ENCODE measurements at places on chromosomes 16 and 17.

- no peak for DNase-seq
Observed at GRCh38 chr16:76906552-76906951, 284.4 kb upstream of the MON1B start.

DNA sequence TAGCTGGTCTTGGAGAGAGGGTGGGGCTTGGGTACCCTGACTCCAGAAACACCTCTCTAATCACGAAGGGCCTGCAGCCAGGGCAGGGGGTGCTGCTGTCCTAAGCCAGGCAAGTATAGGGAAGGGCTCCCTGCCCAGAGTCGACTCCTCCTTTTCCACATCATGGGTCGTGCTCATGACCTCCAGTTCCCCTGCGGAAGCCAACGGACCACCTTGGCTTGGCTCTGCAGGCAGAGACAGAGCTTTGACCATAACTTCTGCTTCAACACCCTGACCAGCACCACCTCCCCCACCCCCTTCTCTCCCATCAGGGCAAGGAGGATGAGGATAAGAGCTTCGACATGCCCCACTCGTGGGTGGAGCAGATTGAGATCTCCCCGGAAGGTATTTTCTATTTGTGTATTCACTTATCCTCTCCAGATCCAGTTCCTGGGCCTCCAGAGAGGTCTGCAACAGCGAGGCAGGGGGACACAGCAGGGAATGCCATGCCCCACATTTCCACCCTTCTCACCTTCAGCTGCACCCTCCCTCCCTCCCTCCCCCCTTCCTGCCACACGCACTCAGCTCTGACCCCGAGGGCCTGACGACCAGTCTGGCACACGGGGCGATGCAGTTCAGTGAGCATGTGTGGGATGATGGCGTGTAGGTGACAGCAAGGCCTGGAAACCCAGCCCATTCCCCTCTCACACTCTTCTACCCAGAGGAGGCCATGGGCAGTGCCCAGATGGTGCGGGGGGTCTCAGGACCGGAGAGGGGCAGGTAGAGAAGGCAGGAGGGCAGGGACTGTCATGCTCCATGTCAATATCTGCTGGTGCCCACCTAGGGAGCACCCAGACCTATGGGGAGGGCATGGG is 14.0 kb upstream of the KATNB1 start:
- DNase-seq, result no peak

- DNase-seq, result no peak
Observed at GRCh38 chr16:61007694-61008093, 1028.5 kb downstream of the CDH8 start.

DNA sequence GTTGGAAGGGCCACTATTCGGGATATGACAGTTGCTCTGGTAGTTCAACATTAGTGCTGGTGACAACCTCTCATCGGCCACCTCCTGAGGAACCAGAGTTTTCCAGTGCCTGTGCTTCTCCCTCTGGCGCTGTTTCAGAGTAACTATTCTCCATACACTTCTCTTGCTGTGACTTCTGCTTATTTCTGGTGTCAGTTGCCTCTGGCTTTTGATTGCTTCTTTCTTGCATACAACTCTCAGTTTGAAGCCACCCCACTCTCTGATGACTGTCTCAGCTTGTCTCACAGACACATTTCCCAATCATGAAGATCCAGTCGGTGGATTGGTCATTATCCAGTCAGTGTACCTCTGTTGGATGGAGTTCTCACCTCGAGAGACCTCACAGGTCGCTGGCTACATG is 3.4 kb upstream of the TM4SF5 start:
- no peak for DNase-seq

DNA sequence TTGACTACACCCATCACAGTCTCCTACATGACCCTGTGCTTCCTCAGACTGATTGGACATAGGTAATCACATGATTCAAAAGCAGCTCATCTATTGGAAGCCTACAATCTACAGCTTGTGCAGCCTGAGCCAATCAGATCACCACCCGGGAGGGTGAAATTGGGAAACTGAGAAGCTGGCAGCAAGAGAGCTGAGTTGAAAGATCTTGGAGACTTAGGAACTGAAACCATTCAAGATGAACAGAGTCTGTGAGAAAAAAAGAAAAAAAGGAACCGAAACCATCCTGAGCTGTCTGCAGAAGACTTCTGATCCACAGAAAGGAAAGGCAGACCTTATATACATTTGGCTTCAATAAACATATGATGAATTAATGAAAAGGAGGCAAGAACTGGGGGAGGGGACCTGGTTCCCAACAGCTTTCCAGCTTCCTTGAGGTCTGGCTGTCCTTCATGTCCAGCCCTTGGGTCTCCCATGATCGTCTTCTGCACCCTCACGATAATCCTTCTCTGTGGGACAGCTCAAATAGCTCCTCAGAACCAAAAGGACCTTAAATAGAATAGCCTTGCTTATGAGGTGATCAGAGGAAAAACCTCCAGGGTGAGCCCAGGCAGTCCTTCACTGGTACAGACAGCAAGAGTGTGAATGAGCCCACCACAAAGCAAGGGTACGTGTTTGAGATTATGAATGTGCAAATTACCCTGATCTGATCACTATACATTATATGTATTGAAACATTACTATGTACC is 32.6 kb downstream of the PLXDC1 start:
- DNase-seq, result no peak

- DNase-seq, result no peak
Observed at GRCh38 chr17:49277638-49278037, 47.1 kb upstream of the PHOSPHO1 start.

DNA sequence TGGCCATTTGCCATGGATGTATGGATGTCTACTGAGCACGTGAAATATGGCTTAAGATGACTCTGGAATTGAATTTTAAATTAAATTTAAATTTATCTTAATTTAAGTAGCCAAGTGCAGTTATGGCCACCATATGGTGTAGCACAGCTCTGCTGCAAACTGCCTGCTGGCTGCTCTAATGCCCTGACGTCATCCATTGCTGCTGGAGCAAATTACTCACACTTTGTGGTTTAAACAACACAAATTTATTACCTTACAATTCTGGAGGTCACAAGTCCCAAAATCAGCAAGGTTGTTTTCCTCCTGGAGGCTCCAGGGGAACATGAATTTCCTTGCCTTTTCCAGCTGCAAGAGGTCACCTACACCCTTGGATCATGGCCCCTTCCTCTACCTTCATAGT is 679.3 kb upstream of the EEF2KMT start:
- DNase-seq, result no peak

DNA sequence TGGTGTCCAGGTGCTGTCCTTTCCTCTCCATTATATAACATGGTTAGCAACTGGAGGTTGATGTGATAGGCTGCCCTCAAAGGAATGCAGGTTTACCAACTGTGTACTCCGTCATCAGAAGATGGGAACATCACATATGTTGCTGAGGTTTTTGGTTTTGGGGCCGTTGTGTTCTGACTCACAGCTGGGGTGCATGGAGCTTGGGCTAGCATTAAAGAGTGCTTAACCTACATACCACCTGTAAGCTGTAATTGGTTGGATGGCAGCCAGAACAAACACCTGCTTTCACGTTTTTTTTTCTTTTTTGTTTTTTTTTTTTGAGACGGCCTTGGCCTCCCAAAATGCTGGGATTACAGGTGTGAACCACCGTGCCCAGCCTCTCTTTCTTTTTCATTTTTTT is 20.9 kb downstream of the TMEM11 start:
- no peak for DNase-seq

GRCh38 chr17:16980813-16981731 is 9.2 kb upstream of the TNFRSF13B start:
- DNase-seq, result no peak

GRCh38 chr16:79609861-79610260 is 9.3 kb upstream of the MAF start:
- no peak for DNase-seq

GRCh38 chr16:53991754-53992378 is 287.9 kb downstream of the FTO start:
- DNase-seq, result no peak

- peak; percentile 58 for DNase-seq
Observed at GRCh38 chr16:89722392-89723278, 1.3 kb downstream of the ZNF276 start.

DNA sequence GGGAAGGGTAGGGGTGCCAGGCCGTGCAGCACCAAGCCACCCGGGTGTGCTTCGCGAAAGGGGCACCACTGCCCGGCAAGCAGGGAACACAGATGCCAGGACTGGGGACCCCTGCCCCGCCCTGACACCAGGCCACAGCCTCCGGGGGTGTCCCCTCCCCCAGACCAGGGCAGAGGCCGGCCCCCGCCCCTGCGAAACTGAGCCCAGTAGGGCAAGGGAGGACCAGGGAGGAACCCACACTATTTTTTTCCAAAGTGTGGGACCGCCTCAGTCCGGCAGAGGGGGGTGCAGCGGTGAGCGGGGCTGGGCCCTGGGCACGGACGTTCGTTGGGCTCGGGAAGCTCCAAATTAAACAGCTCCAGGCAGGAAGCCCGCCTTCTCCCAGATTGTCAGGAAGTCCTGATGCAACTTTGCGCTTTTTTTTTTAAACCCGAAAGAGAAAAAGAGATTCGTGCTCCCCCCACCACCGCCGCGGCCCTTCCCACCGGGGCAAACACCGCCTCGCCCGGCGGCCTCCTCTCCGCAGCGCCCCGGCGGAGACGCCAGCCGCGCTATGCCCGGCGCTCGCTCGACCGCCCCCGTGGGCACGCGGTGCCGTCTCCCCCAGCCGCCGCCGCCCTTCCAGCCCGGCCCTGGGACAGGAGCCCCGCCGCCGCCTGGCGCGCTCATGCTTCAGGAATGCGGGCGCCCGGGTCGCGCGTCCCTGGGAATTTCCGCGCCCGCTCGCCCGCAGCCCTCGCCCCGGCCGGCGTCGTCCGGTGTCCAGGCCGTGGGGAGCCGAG is 755 bp downstream of the PIEZO1 start:
- DNase-seq, result no peak

- no peak for DNase-seq
Observed at GRCh38 chr16:56801762-56802161, 63.2 kb upstream of the SLC12A3 start.

GRCh38 chr17:72898725-72899124 is 193.8 kb downstream of the SLC39A11 start:
- no peak for DNase-seq

DNA sequence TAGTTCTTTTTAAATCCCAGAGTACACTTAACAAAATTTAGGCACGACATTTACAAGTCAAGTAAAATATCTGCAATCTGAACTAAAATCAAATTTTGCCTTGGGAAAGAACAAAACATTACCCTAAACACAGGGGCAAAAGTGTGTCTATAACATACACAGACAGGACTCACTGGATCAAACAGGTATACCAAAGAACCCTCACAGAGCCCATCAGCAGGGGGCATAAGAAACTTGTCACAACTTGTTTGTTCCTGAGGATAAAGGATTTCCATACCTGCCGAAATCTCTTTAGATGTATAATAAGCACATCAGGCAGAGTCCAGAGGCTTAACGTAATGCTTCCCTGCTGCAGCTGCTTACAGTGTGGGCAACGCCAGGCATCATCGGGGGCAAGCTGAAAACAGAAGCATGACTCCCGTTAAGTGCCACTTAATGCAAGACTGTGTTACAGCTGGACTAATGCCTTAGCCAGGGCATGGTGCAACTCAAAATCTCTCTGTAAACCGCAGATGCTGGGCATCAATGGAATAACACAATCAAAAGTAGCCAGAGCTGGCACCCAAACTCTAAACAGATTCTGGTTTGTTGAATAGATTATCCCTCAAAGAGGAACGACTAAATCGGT is 67.0 kb downstream of the USP31 start:
- DNase-seq, result no peak

GRCh38 chr17:39756380-39757079 is 18.8 kb downstream of the GRB7 start:
- no peak for DNase-seq

DNA sequence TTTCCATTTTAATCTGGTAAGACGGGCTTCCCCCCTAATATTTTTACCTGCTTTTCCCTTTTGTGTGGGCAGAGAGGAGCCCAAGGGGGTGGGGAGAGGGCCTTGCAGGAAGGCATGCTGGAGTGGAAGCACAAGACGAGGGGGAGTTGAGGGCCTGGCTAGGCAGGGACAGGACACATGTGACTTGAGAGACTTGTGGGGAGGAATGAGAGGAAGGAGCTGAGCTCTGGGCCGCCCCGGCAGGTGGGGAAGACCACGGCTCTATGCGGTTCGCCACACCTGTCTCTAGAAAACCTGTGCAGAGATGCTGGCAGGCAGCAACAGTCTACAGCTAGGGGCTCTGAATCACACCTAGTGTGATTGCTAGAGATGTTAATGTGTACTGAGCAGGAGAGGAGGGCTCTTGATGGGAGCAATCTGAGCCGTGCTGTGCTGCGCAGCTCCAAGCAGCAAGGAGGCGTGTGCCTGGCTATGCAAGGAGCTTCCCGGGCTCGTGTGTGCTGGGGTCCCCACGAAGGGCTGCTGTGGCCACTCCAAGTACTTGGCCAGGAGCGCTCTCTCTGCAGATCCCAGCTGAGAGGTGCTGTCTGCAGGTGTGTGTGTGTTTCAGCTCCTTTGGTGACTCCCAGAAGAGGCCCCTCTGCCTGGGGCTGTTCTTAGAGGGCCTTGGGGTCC is 50.2 kb downstream of the PDPK1 start:
- no peak for DNase-seq

DNA sequence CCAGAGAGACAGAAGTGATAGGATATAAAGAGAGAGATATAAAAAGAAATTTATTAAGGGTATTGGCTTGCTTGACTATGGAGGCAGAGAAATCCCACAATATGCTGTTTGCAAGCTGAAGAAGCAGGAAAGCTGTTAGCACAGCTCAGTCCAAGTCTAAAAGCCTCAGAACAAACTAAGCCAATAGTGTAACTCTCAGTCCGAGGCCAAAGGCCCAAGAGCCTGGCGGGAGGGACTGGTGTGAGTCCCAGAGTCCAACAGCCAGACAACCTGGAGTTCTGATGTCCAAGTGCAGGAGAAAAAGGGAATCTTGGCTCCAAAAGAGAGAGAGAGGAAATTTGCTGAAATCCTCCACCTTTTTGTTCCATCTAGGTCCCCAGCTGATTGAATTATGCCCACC is 30.3 kb upstream of the NACA2 start:
- DNase-seq, result no peak

- DNase-seq, result no peak
Observed at GRCh38 chr17:40548982-40549685, 16.1 kb downstream of the CCR7 start.

GRCh38 chr17:79978548-79978855 is 57.2 kb downstream of the TBC1D16 start:
- no peak for DNase-seq

DNA sequence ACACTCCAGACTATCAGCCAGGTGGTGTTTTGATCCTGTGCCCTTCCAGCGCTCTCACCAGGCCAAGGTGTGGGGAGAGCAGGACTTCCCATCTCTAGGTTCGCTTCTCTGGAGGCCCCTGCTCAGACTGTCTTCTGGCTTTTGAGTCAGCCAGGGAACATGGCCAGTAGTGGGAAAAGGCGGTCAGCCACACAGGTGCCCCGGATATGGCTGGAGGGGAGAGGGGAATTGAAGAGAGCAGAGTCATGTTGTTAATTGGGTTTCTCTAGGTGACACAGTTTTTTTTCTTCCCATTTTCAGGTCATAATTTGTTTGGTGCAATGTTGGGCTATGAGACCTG is 1.5 kb downstream of the MINK1 start:
- no peak for DNase-seq

GRCh38 chr16:85460252-85461021 is 152.7 kb upstream of the GSE1 start:
- no peak for DNase-seq

All from stimulated activated CD8-positive, alpha-beta memory T cell treated with anti-CD3 and anti-CD28 coated beads, Interleukin-15, amount 100 ng/mL, for 48 hours (primary cell).